Glutamatergic neuron (in vitro differentiated cells): ENCODE measurements at places on chromosomes 16 and 17. TPM values are rescaled to one million over a fixed set of nuclear protein-coding genes. Genes with fewer than 3 reads are reported as not detected.

Gene G6PC1
- not detected for total RNA-seq

Gene HBA1
- total RNA-seq: 1.5 TPM

Gene VAT1L
- total RNA-seq: 17.9 TPM

Gene CCL17
- total RNA-seq: not detected

Gene CBX2
- total RNA-seq: 78.8 TPM

Gene GSDMA
- total RNA-seq: not detected

Gene TNFRSF13B
- not detected for total RNA-seq

Gene MYLK3
- total RNA-seq: 0.49 TPM

Gene SULT1A2
- total RNA-seq: not detected

Gene MT1H
- total RNA-seq: not detected

Gene HOXB6
- not detected for total RNA-seq

Gene CACNG3
- 2.2 TPM for total RNA-seq

Gene GDPD1
- total RNA-seq: 34.3 TPM

Gene MAP3K14
- total RNA-seq: 5.7 TPM

Gene PYDC1
- not detected for total RNA-seq

Gene WWP2
- 46.8 TPM for total RNA-seq

Gene SNX20
- not detected for total RNA-seq

Gene TP53TG3
- total RNA-seq: not detected

Gene TPSG1
- not detected for total RNA-seq

Gene CA4
- 0.98 TPM for total RNA-seq

Gene REXO5
- total RNA-seq: 5.9 TPM

Gene ABCA8
- not detected for total RNA-seq

Gene CHD9NB
- 1.8 TPM for total RNA-seq

Gene DOC2A
- 4.2 TPM for total RNA-seq

Gene TANC2
- total RNA-seq: 136 TPM

Gene FBXW10B
- not detected for total RNA-seq

Gene CPNE7
- total RNA-seq: 17.8 TPM

Gene SEPTIN12
- total RNA-seq: 0.96 TPM

Gene LRRC37B
- total RNA-seq: 23.4 TPM

Gene PPY
- total RNA-seq: not detected

Gene FA2H
- not detected for total RNA-seq

Gene HOXB8
- not detected for total RNA-seq

Gene PPP4C
- total RNA-seq: 124 TPM

Gene CHST5
- 0.64 TPM for total RNA-seq
